ENCODE measurements at places on chromosomes 11 and 22.

DNA sequence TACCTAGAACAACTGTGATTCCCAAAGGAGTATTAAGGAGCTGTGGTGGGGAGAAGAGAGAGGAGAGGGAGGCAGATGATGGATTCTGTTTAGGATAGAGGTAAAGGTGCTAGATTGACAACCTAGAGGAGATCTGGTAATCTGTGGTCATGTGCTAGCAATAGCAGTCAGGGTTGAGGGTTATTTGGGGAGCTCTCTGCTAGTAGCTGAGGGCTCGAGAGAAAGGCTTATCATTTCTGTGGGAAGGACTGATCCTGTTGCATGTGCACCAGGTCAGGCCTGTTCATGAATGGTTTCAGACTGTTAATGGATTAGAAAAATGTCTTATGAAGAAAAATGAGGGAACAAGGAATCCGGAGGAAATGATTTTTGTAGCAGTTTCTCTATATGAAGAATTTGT is 63.2 kb downstream of the MTMR3 start:
- no peak for DNase-seq

DNA sequence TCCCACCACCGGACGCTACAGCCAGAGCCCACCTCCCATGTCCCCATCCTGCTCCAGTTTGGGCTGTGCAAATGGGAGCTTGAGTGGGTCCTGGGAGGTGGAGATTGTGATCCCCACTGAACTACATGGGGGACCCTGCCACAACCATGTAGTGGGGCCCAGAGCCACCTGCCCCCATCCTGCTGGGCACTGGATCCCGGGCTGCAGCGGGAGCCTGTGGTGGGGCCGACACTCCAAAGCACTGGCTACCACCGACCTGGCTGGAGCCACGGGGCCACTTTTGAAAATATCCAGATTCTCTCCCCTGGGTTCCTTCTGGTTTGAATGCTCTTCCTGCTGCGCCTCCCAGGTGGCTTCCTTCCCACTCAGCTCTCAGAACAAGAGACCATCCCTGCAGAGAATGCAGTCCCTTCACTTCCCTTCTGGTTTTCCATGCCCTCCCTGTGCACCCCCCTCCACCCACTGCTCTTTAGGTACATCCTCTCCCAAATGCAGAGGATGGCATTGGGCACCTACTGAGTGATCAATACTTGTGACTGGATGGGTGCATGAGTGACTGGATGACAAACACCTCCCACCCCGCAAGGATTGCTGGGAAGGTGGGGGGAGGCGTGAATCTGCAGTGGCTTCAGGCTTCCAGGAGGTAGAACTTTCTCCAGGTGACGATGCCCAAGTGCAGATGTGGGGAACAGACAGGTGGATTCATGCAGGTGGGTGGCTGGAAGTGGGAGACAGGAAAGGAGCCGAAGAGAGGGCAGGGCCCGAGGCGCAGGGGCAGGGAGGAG is 846 bp upstream of the UNC93B1 start:
- no peak for DNase-seq

DNA sequence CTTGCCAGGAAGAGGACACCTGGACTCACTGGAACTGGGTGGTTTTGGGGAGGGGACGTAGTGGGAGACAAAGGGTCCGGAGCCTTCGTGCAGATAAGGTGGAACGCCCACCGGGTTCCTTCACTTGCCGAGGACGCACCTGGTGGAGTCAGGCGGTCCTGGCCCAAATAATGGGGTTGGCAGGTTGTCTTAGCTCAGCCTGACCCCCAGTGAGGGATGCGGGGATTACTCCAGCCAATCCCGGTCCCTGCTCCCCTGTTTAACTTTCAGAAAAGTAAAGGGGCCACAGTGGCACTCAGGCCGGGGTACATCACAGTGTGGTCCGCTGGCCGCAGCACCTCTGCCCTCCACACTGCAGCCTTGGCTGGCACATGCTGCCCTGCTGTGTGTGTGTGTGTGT is 18.0 kb downstream of the A4GALT start:
- DNase-seq: no peak

DNA sequence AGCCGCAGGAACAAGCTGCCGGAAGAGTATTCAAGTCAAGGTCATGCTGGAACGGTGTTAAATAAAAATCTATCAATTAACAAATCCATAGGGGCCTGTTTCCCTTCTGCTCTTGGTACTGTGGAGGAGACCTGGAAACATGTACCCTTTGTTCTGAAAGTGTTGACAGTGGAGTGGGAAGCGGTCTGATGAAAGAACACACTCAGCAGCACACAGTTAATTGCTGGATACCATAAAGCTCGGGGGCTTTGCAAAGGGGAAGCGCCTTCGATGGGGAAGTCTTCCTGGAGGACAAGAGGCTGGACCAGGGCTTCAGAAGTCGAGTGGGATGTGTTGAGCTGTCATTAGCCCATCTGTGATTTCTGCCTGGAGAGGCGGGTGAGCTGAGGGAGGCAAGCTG is 112.5 kb upstream of the CLPB start:
- DNase-seq: no peak

- DNase-seq: peak; percentile 39
Measured at GRCh38 chr11:124740277-124740882, 638 bp downstream of the NRGN start.

GRCh38 chr11:12631651-12632050 is 42.6 kb upstream of the TEAD1 start:
- DNase-seq: no peak

DNA sequence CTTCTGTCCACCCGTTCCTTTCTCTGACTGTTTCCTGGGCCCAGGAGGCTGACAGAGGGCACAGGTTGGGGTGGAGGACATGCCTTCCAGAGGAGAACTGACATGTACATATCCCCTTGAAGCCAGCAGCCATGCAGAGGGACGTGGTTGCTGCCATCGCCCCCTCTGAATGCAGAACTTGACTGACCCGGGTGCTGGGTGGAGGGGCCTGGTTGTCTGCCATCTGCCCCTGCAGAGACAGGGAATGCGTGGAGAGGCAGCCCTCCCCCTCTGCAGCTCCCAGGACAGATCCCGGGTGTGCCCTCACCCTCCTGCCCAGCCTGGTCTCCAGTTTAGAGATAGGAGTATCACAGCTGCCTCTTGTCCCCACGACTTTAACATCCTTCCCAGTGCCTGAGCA is 383.0 kb upstream of the B3GAT1 start:
- DNase-seq: no peak

- DNase-seq: no peak
Measured at GRCh38 chr22:27065279-27065678, 407.9 kb downstream of the MIAT start.

DNA sequence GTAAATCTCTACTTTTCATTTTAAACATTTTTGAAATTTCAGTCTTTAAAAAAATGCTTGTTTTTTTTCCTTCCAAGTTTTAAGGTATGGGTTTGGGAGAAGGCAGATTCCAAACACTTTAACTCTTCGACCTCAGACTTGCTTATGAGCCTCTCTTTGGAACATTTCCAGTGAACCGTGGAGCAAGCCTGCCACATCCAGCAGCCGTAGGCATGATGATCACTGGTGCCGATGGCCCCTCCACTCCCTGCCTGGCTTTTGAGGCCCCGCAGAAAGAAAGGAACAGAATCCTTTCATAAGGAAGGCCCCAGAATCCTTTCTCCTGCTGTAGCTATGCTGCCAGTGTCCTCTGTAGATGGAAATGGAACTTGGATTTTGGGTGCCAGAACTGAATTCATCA is 50.7 kb downstream of the BMAL1 start:
- DNase-seq: no peak

- no peak for DNase-seq
Measured at GRCh38 chr11:70532731-70533130, 134.4 kb downstream of the CTTN start.

- no peak for DNase-seq
Measured at GRCh38 chr11:1146365-1146764, 11.4 kb upstream of the MUC5AC start.

- DNase-seq: no peak
Measured at GRCh38 chr11:8717544-8717875, 34.9 kb downstream of the RPL27A start.

GRCh38 chr11:125343086-125343717 is 152.9 kb downstream of the FEZ1 start:
- no peak for DNase-seq

GRCh38 chr22:47067911-47068625 is 305.6 kb downstream of the TBC1D22A start:
- DNase-seq: no peak

DNA sequence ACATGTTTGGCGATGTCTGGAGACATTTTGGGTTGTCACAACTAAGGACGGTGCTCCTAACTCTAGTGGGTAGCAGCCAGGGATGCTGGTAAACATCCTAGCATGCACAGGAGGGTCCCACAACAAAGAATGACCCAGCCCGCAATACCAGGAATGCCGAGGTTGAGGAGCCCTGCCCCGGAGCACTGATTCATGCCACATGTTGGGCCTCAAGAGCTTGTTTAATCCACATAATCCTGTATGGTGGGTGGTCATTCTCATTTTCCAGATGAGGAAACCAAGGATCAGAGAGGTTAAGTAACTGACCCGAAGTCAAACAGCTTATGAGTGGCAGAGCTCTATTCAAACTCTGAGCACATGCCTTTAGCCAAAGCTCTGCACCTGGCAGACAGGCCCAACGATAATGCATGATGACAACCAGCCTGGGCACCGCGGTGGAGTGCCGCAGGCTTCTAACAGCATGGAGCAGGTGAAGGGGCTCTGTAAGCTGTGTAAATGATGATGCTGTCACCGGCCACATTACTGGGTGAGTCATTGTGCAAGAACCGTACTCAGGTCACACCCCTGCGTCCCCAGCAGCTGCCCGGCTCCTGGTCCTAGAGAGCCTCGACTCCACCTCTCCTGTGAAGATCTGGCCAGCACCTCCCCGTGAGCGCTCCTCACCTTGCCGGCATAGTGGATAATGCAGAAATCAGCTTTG is 58.6 kb downstream of the APOL1 start:
- no peak for DNase-seq

DNA sequence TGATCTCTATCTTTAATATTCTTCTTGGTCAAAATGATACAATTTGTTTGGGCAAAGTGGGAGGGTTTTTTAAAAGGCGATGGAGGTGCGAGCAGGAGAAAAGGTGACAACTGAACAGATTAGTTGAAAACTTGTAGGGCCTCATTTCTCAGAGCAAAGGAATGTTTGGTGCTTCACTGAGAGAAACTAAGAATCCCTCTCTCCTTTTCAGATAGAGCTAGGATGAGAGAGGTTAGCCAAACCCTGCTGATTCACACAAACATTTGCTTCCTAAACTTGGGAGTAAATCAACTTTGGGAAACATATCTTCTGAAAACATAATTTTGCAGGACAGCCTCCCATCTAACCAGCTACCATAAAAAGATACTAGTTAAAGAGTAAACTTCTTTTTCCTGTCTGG is 57.0 kb downstream of the PHF21A start:
- DNase-seq: no peak

All from fibroblast of pulmonary artery (primary cell).